Progenitor cell of endocrine pancreas (in vitro differentiated cells): ENCODE measurements at places on chromosomes 6 and 20.
A peak's percentile ranks its signal among the peaks of the same experiment; 100 is the strongest.

DNA sequence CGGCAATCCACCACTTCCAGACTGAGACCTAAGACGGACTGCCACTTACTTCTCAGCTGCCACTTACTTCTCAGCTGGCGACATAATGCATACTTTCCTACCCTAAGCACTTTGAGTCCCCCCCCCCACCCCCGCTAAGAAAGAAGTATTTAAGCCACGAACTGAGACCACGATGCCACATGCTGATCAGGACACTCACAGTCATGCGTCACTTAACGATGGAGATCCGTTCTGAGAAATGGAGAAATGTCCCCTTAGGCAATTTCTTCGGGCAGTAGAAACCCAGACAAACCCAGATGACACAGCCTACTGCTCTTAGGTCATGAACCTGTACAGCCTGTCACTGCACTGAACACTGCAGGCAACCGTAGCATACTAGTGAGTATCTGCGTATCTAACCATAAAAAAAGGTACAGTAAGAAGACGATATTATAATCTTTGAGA lies 690 bp downstream of the IFNGR1 start:
- H3K4me3 ChIP-seq = peak overlapping the region; percentile 90
- DNase-seq = no peak
- H3K27me3 ChIP-seq = no peaks in the 10 kb centered on the region
- H3K4me1 ChIP-seq = peaks cover 17% of the 10 kb centered on the region

DNA sequence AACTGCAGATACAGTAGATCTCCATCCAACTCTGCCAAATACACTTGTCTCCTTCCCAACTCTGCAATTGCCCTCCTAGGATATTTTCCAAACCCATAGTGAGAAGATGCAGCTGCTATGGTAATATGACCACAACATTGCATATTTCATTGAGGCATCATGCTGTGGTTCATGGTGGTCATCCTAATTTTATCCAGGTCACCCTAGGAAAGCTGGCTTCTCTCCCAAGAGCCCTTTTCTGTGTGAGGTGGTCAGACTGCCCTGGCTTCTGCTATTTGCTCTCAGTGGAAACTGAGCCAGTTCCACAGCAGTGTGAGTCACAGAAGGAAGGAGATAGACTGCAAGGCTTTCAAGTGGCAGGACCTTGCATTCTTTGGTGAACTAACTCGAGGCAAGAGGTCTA lies 5.5 kb downstream of the OGFRL1 start:
- no peak overlapping the region for H3K4me3 ChIP-seq
- no peaks in the 10 kb centered on the region for H3K27me3 ChIP-seq
- no peak overlapping the region for H3K27ac ChIP-seq

DNA sequence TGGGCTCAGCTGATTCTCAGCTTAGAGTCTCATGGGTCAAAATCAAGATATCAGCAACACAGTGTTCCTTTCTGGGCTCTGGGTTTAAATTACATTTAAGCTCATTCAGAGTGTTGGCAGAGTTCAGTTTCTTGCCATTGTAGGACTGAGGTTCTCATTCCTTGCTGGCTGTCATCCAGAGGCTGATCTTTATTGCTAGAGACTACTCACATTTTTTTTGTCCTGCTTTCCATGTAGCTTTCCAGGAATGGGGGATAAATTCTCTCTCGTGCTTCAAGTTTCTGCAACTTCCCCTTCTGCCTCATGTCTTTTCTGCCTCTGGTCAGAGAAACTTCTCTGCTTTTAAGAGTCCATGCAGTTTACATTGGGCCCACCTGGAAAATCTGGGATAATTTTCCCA lies 86.9 kb downstream of the RFX6 start:
- H3K4me1 ChIP-seq = peaks cover 12% of the 10 kb centered on the region
- H3K27ac ChIP-seq = no peak overlapping the region
- no peaks in the 10 kb centered on the region for H3K27me3 ChIP-seq
- H3K36me3 ChIP-seq = peaks cover under 1% of the 10 kb centered on the region
- no peak overlapping the region for H3K4me3 ChIP-seq
- no peak for DNase-seq

DNA sequence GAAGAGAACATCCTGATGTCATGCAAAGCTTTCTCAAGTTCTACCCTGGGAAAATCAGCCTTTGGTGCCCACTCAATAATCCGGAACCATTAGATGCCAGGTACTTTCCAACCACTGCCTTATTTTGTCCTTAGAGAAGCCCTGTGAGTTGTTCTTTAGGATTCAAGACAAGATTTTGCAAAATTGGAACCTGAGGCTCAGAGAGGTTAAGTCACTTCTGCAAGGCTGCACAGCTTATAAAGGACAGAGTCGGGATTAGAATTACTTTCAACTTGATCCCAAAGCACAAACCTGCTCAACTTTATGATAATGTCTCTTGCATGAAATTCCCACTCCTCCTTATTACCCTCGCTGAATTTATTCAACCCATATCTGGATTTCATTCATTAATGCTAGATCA lies 287.2 kb downstream of the PTPRT start:
- peaks cover 2% of the 10 kb centered on the region for H3K36me3 ChIP-seq
- peaks cover 8% of the 10 kb centered on the region for H3K4me1 ChIP-seq
- H3K27me3 ChIP-seq = no peaks in the 10 kb centered on the region

DNA sequence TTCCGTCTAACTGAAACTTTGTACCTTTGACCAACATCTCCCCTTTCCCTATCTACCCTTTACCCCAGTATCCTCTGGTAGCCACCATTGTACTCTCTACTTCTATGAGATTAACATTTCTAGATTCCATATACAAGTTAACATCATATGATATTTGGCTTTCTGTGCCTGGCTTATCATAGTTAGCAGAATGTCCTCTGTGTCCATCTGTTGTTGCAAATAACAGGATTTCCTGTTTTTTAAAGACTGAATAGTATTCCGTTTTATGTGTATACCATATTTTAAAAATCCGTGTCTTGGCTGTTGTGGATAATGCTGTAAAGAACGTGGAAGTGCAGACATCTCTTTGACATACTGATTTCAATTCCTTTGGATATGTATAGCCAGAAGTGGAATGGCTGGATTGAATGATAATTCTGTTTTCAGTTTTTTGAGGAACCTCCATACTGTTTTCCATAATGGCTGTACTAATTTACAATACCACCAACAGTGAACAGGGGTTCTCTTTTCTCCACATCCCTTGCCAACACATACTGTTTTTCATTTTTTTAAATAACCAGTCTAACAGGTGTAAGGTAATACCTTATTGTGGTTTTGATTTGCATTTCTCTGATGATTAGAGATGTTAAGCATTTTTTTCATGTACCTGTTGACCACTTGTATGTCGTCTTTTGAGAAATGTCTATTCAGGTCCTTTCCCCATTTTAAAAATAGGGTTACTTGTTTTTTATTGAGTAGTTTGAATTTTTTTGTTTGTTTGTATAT lies 53.8 kb downstream of the CDC5L start:
- no peak for DNase-seq
- H3K27me3 ChIP-seq = no peaks in the 10 kb centered on the region
- H3K36me3 ChIP-seq = peaks cover 44% of the 10 kb centered on the region
- peaks cover 18% of the 10 kb centered on the region for H3K4me1 ChIP-seq
- no peak overlapping the region for H3K27ac ChIP-seq
